Stimulated activated CD8-positive, alpha-beta memory T cell treated with anti-CD3 and anti-CD28 coated beads, Interleukin-4, amount 100 ng/mL, for 48 hours (primary cell): ENCODE measurements at places on chromosomes 2 and 18.

DNA sequence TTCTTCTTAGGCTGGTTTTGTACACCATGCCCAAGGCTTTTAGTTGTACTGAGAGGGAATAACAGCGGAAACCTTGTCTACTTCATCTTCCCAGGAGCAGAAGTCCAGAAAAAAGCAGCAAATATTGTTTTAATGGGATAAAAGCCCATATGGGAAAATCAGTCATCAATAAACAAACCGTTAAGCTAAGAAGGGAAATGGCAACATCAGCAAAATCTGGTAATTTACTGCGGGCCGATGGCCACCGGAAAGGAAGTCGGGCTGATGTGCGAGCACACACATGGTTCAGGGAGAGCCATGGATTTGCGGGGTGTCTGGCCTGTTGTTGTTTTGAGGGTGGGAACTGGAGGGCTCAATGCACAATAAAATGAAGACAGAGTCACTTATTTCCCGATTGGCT, 300.7 kb upstream of the RAB6C start:
- DNase-seq = no peak

DNA sequence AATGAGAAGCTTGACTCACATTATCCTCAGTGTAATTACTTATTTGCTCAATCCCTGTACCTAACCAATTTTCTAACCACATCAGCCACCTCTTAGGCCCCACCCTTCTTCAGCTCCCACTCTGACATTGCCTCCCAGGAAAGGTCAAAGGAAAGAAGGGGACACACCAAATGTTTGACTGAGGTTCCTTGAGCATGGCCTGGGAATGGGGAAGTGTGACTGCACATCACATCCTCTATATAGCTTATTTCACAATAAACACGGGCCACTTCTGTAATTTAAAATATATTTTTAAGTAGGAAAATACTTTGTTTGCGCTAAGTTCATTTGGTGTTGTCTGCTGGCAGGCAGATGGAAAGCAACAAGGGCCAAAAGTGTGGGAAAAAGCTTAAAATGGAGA, 3.0 kb upstream of the FIGLA start:
- DNase-seq = no peak

DNA sequence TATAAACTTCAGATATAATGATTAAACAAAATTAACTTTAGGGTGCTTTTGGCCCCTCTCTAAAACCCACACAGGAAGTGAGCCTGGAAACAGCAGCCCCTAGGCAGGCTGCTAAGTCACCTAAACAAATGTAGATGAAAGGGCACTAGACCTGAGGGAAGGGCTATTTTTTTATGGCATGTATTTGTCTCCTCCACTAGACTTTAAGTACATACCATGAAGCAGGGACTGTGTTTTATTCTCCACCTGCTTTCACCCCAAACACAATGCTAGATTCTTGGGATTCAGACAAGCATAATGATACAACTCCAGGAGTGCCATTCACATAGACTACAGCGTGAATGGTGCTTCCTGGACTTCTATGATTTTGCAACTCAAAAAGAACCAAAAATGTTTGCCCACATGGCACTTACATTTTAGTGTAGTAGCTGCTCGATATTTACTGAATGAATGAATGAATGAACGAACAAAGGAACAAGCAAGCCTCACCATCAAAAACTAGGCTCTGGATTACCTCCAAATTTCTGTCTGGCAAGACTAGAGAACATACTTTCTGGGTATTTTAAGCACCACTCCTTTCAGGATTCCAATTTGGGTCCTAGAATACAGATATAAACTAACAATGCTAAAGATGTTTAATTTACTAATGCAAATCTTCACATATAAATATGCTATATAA, 10.1 kb downstream of the ATAD2B start:
- no peak for DNase-seq

- no peak for DNase-seq
These were observed 54.9 kb upstream of the AMMECR1L start for GRCh38 chr2:127940641-127941040.

DNA sequence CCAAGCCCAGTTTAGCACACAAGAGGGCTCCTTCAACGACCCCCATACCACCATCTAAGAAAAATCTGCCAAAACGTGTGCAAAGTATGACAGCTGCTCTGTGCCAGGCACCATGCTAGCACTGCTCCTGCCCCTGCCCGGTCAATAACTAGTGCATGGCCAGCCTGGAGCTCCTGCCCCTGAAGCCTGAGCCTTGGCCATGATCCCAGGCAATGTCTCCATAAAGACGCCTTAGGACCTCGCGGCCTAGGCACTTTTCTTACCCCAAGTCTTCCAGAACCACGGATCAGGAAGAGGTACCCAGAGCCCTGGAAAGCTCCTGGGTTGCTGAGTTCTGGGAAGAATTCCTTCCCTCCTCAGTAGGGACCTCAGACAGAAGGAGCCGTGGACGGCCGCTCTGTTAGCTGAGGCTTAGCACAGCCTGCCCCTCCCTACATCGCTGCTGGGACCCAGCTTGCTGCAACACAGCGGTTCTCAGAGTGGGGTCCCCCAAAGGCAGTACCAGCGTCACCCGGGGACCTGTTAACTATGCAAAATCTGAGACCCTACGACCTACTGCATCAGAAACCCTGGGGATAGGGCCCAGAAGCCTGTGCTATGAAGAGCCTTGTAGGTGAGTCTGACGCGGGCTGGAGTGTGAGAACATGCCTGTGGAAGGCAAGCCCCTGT, 117.8 kb upstream of the TWIST2 start:
- no peak for DNase-seq

- DNase-seq = no peak
These were observed 221.3 kb upstream of the CTAGE1 start for GRCh38 chr18:22639026-22639463.

GRCh38 chr2:12452185-12452584, 264.6 kb upstream of the TRIB2 start:
- DNase-seq = no peak

GRCh38 chr2:118750959-118751565, 96.4 kb downstream of the EN1 start:
- DNase-seq = no peak
